ENCODE measurements at places on chromosomes 11 and 22.

DNA sequence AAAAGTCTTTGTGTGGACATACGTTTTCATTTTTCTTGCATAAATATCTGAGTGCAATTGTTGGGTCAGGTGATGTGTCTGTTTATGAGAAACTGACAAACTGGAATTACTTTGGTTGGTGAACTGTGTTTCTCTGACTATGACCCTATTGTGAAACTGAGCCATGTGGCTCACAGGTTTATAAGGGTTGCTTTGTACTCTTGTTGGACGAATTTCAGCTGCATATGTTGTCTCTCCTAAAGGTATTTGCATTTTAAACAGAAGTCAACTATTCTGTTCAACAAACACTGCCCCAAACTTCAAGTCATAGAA lies 34.4 kb upstream of the RASD2 start:
- no peak for DNase-seq

- DNase-seq: no peak
Measured at GRCh38 chr11:74735365-74735928, 4.2 kb upstream of the CHRDL2 start.

DNA sequence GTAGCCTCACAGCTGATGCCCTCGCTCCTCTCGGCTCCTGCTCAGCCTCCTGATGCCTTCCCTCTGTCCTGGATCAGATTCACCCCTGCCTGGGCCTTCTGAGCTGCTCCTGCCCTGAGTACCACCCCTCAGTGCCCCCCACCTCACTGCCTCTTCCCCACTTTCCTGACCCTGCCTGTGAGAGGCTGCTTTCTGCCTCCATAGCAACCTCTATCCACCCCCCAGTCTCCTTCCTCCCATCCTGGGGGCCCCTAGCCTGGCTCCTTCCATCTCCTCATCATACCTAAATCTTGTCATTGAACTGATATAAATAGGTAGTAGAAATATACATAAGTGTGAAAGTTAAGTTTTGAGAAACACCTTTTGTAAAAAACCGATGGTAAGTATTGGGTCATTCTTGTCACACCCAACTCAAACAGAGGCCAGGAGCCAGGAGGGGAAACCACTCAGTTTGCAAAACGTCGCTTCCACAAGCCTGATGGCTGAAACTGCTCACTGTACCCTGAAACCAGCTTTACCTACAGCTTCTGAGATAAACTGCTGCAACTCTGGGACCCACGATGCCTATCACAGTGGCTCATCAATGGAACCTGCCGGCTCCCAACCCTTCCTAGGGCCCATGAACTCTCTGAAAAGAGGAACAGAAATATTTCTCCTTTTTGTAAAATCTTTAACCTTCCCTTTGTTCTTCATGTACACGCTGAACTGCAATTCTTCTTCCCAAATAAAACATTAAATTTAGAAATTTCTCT lies 4.8 kb upstream of the APOBEC3H start:
- DNase-seq: no peak

GRCh38 chr11:25727944-25728343 lies 604.0 kb upstream of the ANO3 start:
- DNase-seq: no peak

DNA sequence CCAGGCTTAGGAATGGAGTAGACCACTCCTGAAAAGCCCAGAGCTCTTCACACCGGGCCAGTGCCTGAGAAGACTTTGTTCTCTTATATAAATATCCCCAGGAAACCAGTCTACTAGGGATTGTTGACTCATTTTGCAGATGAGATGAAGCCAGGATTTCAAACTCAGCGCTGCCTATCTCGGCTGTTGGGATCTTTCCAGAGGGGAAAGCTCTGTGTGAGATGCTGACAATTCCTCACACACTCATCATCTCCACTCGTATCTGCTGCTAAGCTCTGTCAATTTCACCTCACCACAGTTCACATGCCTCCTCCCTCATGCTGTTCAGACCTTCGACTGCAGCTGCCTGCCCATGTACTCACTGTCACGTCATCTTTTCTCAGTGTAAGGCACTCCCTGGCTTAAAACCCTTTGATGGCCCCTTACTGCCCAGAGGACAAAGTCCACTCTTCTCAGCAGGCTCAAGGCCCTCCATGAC lies 12.5 kb downstream of the USH1C start:
- DNase-seq: no peak

GRCh38 chr22:28151151-28151816 lies 232.2 kb upstream of the PITPNB start:
- DNase-seq: no peak

GRCh38 chr22:39773976-39774539 lies 119.5 kb downstream of the ENTHD1 start:
- DNase-seq: no peak
